PC-3 (cell line): ENCODE measurements at places on chromosomes 16 and 17. TPM values are rescaled to one million over a fixed set of nuclear protein-coding genes. Genes with fewer than 3 reads are reported as not detected.

CRISPLD2 gene
- 2.8 and 3.2 TPM in 2 replicates for total RNA-seq

GRCh38 chr17:41571561-41572434 is at the start of gene KRT9:
KRT9 (minus strand) TSS chr17:41572059; CDS start chr17:41571992, 67 bp downstream.
- DNase-seq = no peak

DNA sequence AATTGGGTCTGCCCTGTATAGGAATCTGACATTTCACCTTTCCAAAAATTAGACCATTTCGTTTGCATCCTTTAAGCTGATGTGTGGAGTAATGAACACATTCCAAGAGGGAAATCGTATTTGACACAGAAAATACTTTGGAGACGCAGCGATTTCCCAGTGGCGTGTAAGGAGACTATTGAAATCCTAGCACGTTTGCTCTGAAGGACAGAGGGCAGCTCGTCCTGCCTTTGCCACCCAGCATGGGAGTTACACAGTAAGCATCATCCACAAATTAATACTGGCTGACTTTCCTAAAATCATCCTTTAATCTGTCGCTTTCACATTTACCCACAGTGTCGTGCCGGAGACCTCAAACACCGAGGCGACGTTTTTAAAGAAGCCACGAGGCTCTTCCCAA is 925.9 kb upstream of the EEF2KMT start:
- DNase-seq = no peak

- no peak for DNase-seq
Observed at GRCh38 chr17:71759422-71760060, 361.3 kb upstream of the SOX9 start.

CACNG3 gene
- not detected in 2 replicates for total RNA-seq

GRCh38 chr16:85798283-85798776 is 1.0 kb downstream of the EMC8 start:
- no peak for DNase-seq

DNA sequence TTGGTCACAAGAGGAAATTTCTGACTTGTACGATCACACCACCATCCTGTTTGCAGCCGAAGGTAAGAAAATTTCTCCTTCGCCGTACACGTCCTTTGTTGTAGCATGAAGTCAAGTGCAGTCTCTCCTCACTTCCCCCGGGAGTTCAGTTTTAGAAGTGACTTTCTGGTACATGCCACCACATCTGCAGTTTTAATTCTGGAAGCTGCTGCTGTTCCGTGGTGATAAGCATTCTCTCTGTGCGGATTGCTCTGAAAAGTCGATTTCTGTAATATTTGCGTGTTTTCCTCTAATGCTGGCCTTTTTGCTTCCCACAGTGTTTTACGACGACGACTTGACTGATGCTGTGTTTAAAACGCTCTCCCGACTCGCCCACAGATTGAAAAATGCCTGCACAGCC is 20.6 kb downstream of the METTL22 start:
- no peak for DNase-seq

SECTM1 gene
- 56.0 and 61.7 TPM in 2 replicates for total RNA-seq

CACNA1H gene
- 4.1 and 7.8 TPM in 2 replicates for total RNA-seq

DNA sequence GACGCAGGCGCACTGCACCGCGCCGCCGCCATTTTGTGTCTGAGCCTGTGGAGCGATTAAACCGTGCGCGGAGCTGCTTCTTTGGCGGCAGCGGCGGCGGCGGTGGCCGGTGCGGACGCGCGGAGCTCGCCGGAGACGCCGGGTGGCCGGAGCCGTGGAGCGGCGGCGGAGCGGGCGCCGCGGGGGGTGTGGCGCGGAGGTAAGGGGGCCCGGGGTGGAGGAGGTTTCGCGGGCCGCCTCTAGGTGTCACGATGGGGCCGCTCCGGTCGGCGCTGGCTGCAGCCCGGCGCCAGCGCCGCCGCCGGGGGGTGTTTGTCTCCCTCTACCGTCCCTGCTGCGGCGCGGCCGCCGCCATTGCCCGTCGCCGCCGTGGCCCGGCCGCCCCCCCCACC is at the start of gene CTCF:
CTCF (plus strand) TSS at position 1 of the 392 bp plus-strand sequence. CDS start 48,307 bp downstream, outside the sequence.
- DNase-seq = peak; percentile 73

DNA sequence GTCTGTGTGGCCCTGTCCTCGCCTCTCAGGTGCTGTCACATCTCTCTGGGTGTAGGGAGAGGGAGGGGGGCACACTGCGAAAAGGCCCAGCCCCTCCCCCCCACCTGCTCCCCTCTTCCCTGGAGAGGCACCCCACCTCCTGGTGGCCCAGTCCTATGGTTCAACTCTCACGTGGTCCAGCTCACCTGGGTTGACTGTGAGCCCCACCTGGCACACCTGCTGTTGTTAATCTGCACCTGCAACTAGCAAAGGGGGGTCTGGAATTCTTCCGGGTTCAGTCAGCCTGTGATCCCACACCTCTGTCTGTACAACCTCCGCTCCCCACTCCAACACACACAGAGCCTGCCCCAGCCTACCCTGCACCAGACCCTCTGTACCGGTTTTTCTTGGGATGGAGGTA is 2.0 kb upstream of the SYNGR2 start:
- DNase-seq = no peak

DNA sequence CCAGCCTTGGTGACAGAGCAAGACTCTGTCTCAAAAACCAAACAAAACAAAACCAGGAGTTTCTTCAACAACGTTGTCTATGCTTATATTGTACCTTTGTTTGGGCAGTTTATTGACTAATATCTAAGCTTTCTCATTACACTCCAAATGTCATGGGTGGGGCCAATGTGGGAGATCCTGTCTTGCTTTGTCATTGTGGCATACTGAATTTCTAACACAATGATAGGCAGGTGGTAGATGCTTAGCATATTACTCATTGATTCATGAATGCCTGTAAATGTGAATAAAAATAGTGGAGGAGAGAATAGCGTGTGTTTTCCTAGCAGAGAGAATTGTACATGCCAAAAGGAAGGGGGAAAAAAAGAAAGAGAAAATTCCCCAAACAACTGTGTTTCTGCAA is 802.5 kb upstream of the EEF2KMT start:
- no peak for DNase-seq

GAN gene
- total RNA-seq = 5.3 and 5.8 TPM in 2 replicates

GRCh38 chr16:14101415-14101814 is 30.3 kb downstream of the MRTFB start:
- DNase-seq = no peak

- no peak for DNase-seq
Observed at GRCh38 chr16:79162977-79163376, 437.6 kb downstream of the MAF start.

DNA sequence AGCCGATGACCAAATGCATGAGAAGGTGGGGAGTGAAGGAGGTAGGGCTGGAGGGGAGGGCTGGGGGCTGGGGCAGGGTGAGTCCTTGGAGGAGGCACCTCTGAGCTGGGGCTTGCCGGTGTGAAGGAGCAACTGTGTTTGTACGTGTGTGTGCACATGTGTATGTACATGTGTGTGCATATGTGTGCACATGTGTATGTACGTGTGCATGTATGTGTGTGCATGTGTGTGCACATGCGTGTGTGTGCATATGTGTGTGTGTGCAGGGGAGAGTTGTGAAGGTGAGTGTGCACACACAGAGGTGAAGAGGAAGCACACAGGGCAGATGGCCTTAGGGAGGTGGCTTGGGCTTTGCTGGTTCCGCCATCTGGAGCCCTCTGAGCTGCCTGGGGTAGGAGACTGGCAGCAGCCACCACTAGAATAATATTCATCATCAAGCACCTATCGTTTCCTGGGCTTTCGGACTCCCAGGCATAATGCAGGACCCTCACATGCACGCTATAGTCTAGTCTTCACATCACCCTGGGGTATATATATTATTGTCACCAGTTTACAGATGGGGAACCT is 120.9 kb upstream of the CDC42EP4 start:
- no peak for DNase-seq

ZP2 gene
- not detected in 2 replicates for total RNA-seq

DNA sequence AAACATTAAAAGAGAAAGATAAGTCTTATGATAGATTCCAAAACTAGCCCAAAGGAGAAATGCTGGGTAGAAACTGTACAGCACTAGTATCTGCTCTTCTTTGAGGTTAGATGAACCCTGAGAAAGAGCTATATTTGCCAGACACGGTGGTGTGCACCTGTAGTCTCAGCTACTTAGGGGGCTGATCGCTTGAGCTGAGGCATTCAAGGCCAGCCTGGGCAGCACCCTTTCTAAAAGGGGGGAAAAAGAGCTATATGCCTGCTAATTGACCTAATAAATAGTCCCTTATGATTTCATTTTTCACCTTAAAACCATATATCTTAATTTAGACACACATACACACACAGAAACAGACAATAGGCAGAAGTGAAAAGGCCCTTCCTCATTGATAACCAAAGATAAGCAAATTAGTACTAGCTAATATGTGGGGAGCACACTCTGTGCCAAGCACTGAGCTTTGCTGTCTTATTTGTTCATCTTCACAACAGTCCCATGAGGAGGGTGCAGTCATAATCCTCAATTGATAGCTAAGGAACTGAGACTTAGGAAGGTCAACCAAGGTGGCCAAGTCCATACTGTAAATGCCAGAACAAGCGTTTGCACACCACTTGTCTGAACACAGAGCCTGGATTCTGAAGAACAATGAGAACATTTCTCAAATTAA is 56.6 kb upstream of the NLK start:
- no peak for DNase-seq

GRCh38 chr17:13127921-13128602 is 110.2 kb upstream of the ELAC2 start:
- no peak for DNase-seq

DNA sequence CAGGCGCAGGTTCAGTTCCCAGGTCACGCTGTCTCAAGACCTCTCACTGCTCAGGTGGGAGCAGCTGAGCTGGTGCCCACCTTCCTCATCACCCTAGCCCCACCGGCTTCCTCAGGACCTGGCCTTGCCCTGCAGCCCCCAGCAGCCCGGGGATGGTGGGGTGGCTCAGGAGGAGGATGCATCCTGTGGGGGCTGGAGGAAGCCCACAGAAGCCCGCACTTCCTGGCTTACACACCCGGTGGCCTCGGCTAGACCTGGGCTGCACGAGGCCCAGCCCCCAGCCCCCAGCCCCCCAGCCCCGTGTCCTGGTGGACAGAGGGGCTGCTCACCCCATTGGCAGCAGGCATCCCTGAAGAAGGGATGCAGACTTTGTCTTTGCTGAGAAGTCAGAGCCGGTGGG is 43.4 kb downstream of the BAHCC1 start:
- DNase-seq = no peak

- DNase-seq = no peak
Observed at GRCh38 chr16:29834079-29834478, 13.8 kb downstream of the MVP start.

MYCBPAP gene
- 0.29 and 1.9 TPM in 2 replicates for total RNA-seq

TP53TG3B gene
- not detected in 2 replicates for total RNA-seq

GRCh38 chr17:39648616-39649366 is 11.8 kb downstream of the STARD3 start:
- DNase-seq = no peak

C16orf92 gene
- not detected in 2 replicates for total RNA-seq

- DNase-seq = no peak
Observed at GRCh38 chr16:52709306-52709705, 162.4 kb upstream of the TOX3 start.

DNA sequence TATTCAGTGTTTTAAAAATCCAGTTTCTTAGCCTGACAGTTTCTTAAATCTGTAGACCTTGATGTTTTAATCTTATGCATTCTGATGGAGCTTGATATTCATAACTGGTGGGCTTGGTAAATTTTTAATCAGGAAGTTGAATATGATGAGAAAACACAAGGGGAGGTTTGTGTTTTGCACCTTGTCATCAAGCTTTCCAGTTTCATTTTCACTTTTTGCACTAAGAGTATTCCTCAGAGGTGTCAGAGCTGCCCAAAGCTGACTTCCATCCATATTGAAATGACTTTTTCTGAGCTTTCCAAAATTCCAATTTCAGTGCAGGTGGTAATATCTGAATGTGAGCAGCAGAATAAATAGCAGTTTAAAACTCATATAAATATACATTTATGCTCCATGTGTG is 555.0 kb upstream of the RBFOX1 start:
- no peak for DNase-seq
